ENCODE measurements at places on chromosomes 3 and 15. TPM values are rescaled to one million over a fixed set of nuclear protein-coding genes. Genes with fewer than 3 reads are reported as not detected.

Gene IL17RB
- 0.22 TPM for total RNA-seq

Gene CRYBG3
- 17.7 TPM for total RNA-seq

Gene TMEM41A
- 15.5 TPM for total RNA-seq

Gene GOLGA8Q
- total RNA-seq: 3.2 TPM

Gene RTF1
- total RNA-seq: 31.0 TPM

Gene TKT
- total RNA-seq: 299 TPM

Gene RASL12
- 1.7 TPM for total RNA-seq

Gene MAP4
- total RNA-seq: 401 TPM

DNA sequence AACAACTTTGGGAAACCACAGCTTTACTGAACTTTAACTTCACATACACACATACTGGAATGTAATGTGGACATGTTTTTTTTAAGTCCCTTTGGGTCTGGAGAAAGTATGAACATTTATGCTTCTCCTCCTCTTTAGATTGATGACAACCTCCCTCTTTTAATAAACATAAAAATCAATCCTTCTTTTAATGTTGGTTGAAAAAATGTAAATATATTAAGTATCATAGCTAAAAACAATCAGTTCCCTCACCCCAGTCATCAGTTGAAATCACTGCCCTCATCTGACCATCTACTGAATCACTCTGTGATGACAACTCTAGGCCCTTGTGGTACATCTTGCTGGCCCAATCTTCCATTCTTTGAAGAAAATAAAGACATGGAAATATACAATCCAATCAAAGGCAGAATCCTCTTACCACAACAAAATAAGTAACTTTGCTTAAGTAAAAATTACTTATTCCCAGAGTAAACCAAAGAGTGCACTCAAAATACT lies 6.4 kb downstream of the AAGAB start:
- DNase-seq: no peak

DNA sequence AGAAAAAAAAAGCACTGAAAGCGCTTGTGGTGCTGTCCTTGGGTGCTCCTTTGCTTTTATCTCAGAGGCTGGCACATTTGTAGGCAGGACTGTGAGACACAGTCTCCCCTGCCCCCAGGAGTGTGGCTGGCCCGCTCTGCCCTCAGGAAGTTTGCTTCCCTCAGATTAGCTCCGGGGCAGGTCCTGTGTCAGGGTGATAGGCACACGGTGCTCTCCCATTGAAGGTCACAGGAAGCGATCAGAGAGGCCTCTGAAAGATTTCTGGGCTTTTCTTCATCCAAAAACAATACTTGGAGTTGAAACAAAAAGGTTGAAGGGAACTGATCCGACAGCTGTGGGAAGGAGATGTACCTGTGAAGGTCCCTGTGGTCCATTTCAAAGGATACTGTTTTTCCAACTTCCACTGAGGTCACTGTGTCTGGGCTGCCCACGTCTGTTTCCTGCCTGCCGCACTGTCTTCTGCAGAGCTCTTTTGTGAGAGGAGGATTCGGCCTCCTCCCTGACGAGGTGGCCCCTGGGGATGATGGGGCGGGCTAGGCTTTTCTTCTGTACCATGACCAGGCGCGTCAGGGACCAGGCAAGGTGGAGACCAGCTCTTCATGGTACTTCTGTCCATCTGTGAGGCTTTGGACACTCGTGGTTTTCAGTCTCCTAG lies 330.5 kb upstream of the CTDSPL start:
- DNase-seq: no peak

DNA sequence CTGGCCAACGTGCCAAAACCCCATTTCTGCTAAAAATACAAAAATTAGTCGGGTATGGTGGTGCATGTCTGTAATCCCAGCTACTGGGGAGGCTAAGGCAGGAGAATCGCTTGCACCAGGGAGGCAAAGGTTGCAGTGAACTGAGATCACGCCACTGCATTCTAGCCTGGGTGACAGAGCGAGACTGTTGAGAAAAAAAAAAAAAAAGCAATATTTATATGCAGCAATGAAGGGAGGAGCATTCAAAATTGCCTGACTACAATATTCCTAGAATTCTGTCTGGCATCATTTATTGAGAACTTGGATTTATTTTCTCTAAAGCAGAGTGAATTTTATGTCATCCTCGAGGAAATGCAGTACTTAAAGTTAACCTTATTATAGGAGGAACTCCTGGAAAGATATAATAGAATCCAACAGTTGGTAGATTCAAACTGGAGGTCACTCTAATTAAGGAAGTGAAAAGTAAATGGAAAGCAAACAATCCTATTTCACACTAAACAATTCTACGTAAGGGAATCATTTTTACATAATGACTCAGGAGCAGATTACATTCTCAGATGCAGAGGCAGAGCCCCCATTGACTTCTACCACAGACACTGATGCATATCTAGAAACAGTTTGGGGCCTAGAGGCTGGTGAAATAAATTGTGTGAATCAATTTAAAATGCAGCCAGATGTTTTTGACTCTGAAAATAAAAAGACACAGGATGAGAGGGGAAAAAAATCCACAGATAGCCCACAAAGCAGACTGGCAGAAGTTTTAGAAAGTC lies 82.1 kb upstream of the FHIT start:
- no peak for DNase-seq

DNA sequence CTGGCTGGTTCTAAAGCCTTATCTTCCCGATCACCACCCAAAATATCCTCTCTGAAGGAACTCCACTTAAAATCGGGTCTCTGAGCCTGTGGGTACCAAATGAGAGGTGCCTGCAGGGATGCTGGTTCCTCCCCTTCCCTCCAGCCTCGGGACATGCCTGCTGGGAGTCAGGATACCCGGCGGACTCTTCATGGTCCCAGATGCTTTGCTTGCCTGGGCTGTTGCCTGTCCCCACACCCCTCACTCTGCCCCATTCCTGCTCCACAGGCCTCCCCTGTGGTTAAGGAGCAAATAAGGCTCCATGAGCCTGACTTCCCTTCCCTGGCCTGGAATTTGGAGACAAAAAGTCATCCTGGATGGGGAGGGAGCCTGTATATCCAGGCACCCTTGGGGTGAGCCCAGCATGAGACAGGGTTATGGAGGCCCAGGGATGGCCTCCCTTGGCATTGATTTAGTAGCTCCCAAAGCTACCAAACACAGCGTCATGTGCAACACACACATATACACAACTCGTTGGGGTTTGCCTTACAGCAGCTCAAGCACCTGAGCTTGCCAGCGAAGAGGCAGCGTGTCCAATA lies 12.3 kb upstream of the CORO2B start:
- DNase-seq: peak; percentile 57

DNA sequence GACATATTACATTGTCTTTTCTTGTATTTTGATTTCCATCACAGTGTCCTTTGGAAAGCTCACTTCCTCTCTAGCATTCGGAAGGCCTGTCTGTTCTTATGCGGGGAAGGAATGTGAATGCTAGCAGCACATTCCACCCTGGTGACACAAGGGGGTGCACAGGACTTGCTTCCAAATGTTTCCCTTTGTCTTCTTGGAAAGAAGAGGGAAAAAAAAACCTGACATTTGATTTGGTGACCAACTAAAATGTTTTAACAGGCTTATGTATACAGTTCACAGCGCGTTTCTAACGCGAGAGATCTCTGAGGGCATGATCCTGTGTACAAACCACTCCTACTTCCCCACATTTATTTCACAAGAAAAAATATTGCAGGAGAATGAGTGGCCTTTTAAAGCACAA lies 107.6 kb upstream of the FXR1 start:
- no peak for DNase-seq

DNA sequence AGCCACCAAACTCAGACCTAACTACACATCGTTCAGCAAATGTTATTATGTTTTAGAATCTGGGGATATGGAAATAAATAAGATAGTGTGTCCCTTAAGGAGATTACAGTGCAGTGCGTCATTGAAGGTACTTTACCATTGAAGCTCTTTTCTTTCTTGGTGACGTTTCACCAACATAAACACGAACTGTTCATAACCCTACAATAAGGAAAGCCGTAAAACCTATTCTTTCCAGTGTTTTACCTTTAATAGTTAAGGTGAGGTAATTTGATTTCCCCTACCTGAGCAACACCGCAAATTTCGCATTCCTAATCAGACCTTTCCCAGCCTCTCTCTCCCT lies 826 bp downstream of the CCDC66 start:
- DNase-seq: no peak

DNA sequence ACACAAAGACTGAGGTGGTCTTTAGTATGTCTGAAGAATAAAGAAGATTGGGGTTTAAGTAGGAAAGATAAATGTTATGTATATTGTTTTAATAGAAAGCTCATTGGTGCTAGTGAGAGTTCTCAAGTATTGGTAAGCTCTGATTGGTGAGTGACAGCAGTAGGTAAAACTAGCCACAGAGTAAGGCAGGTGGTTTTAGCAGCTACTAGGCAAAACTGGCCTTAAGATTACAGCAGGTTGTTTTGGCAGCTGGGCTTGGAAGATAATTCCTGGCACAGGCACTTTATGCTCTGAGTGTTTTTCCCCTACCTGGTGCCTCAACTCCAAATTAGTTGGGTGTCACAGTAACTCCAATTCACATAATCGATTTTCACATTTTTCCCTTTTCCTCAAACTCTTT lies 66.3 kb downstream of the STAG1 start:
- no peak for DNase-seq

- DNase-seq: no peak
Observed at GRCh38 chr15:75149867-75150709, 51.6 kb upstream of the C15orf39 start.

GRCh38 chr3:134559591-134559990 lies 73.7 kb downstream of the CEP63 start:
- no peak for DNase-seq

GRCh38 chr3:15989419-15989818 lies 185.1 kb upstream of the GALNT15 start:
- no peak for DNase-seq

GRCh38 chr3:112381673-112382542 lies 49.0 kb downstream of the CD200 start:
- no peak for DNase-seq

DNA sequence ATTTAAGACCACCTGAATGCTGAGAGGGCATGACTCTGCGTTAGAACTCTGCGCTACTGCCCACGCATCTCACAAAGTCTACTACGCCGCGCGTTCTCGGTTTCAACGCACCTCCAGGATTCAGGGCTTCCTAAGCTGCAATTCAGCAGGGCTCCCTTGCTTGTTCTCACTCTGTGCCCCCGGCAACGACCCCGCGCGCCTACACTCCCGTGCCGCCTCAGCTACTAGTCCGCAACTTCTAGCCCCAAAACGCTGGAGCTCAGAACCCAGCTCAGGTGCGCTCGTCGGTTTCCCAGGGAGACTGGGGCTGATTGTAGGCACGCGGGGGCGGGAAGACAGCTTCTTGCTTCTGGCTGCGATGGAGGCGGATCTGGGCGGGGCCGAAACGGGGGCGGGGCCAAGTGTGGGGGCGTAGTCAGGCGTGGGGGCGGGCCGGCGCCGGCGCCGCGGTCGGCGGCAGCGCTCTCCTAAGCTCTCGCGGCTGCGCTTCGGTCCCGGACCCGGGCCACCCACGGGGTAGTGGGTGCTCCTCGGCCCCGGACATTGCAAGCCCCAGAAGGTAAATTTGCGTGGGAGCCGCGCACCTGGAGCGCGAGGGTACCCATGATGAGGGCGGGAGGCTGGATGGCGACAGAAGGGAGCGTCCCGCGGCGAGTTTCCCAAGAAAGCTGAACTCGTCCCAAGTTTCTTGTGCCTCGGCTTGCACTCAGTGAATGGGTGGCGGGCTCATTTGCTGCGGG lies at the start of gene ARHGEF26:
Gene ARHGEF26, plus strand, starts transcription at position 430 of the 740 bp plus-strand sequence. CDS start 603 bp downstream, outside the sequence.
- peak; percentile 91 for DNase-seq

DNA sequence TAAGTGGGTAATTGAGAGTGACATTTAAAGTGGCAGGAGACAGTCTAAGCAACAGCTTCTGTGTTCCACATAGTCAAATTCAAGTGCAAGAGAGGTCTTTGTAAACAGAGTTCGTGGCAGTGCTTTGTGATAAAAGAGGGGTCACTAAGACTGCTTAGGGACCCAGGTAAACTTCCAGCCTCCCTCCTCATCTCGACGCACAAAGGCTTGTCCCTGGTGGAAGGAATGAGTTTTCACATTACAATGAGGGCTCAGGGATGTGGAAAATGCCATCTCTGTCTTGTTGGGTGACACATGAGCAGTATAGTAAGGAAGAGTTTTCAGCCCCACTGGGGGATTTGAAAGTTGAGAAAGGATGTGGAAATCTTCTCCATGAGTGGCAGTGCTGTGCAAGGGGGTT lies 7.3 kb downstream of the GMNC start:
- no peak for DNase-seq

DNA sequence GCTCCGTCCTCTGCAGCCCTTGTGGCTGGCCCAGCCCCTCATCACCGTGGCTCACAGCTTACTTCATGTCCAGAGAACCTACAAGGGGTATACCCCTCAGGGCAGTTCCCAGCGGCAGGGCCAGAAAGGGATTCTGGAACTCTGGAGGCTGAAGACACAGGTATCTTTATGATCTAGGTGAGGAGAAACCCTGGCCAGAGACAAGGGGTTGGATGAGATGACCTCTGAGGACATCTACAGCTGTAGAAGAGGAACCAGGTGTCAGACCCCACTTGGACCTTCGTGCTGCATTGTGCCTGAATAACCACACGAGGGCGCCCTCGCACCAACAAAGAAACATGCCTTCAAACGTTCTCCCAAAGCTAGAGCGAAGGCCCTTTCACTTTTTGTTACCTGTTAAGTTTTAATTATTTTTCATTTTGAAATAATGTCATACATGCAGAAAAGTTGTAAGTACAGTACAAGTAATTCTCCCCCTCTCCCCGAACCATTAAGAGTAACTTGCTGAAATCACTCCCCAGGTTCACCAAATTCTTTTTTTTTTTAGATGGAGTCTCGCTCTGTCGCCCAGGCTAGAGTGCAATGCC lies 118.7 kb upstream of the SMAD3 start:
- no peak for DNase-seq

DNA sequence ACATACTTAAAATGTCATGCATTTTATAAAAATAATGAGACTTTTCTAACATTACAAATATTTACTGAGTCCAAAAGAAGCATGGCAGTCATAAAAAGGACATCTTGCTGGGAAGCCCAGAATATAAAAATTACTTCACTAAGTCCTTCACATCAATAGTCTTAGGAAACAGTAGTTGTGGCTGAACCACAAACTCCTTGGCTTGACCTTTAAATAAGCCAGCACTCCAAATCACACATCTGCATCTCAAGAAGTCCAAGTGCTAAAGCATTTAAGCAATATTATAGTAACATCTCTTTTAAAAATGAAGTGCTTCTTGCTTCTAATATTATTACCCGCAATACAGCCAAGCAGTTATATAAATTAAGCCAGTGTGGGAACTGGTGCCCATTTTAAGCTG lies 8.8 kb downstream of the CCNL1 start:
- no peak for DNase-seq

GRCh38 chr15:98217356-98217755 lies 256.9 kb downstream of the ARRDC4 start:
- no peak for DNase-seq

DNA sequence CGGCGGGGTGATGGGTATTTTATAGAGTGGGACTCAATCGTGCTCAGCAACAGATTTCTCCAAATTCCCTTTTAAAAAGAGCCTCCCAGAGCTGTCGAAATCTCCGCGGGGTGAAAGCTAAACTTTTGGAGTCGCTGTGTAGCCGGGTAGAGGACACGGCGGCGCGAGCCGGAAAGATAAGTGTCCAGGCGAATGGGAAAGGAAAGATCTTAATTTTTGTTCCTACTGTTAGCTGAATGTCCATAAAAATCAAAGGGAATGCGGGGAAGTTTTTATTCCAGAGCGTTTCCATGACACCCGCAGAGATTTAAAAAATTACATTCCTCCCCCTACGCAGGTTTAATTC lies 9.1 kb downstream of the EOMES start:
- no peak for DNase-seq
